ENCODE measurements at places on chromosomes 2 and 18.

- no peak for DNase-seq
Measured at GRCh38 chr18:21991081-21991534, 178.3 kb upstream of the GATA6 start.

GRCh38 chr2:20013126-20013849 is 820 bp upstream of the MATN3 start:
- no peak for DNase-seq

DNA sequence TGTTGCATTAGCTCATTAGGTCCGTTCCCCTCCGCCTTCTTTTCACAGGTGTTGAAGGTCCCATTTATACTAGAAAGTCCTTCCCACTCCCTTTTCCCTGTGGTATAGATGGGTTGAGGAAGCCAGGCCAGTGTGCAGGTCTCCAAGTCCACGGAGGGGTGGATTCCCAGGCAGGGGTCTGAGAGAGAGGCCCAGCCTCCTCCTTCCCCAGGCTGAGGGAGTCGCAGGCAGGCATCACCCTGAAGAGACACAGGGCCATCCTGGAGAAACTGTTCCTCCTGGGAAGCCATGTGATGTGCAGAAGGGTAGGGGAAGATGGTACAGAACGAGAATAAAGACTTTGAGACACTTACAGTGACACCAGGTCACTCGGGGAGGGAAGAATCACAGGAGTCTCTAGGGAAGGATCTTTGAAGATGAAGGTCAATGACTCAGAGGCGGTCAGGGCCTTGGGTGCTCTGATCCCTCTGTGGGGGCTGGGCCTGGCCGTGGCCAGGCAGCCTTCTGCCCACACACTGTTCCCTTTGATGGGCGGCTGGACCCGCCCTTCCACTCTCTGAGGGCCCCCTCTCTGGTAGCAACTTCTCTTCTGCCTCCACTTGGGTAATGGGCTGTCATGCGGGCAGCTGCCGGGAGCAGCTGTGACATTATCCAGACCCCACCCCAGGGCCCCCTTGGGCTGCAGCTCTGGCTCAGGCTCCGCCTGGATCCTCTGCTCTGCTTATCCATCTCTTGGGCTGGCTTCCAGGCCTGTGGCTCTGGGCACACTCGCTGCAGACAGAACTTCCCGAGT is 45.1 kb downstream of the RHOB start:
- DNase-seq = no peak

GRCh38 chr2:95310216-95310615 is 13.1 kb downstream of the KCNIP3 start:
- DNase-seq = no peak

- no peak for DNase-seq
Measured at GRCh38 chr2:189276277-189276676, 96.7 kb upstream of the COL5A2 start.

DNA sequence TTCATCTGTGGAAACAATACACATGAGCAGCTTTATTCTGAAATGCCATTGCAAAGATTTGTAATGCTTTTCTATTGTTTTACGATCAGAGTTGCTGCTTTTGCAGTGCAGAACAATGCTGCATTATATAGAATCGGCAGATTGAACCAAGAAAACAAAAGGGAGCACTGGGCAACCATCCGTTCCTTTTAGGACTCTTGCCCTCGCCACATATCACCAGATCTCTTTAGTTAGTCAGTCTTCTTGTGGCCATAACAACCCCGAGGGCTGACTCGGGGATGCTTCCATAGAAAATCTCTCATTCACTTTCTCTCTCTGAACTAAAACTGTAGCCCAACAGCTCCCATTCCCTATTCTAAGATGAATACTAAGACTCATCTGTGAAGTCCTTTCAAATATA is 340.4 kb downstream of the NRXN1 start:
- DNase-seq = no peak

GRCh38 chr2:98050070-98050469 is 36.9 kb upstream of the VWA3B start:
- no peak for DNase-seq

- no peak for DNase-seq
Measured at GRCh38 chr2:39584283-39584965, 81.3 kb upstream of the TMEM178A start.

GRCh38 chr2:235070063-235070706 is 118.4 kb downstream of the SH3BP4 start:
- no peak for DNase-seq

- DNase-seq = no peak
Measured at GRCh38 chr2:69366-70344, 23.4 kb upstream of the FAM110C start.

GRCh38 chr18:65206551-65207260 is 544.1 kb upstream of the CDH7 start:
- DNase-seq = no peak

DNA sequence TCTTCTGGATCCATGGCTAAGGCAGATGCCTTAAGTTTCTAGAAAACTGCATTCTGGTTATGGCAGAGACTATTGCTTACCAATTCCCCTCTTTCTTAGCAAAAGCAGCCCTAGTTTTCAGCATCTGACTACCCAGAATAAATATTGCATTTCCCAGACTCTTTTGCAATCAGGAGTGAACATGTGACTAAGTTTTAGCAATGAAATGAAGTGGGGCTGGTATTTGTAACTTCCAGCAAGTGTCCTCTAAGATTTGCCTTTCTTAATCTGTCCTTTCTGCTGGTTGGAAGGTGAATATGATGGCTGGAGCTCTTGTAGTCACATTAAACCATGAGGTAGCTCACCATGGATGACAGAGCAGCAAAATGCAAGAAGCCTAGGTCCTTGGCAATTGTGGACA is 132.9 kb upstream of the PKDCC start:
- no peak for DNase-seq

DNA sequence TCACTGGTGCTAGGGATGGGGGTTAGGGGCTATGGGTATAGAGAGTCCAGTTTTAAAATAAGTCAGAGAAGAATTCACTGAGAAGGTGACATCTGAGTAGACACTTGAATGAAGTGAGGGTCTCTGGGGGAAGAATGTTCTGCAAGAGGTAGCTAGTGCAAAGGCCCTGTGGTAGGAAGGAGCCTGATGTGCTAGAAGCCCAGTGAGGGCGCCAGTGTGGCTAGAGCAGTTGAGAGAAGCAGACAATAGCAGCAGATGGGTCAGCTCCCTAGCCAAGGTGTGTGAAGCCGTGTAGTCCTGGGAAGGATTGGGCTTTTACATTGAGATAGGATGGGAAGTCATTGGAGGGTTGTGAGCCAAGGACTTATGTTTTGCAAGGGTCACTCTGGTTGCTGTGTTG is 105.8 kb upstream of the PELI1 start:
- DNase-seq = no peak

GRCh38 chr18:56982766-56983165 is 164.1 kb upstream of the BOD1L2 start:
- no peak for DNase-seq

- DNase-seq = no peak
Measured at GRCh38 chr2:227813229-227813561, 447 bp upstream of the CCL20 start.

DNA sequence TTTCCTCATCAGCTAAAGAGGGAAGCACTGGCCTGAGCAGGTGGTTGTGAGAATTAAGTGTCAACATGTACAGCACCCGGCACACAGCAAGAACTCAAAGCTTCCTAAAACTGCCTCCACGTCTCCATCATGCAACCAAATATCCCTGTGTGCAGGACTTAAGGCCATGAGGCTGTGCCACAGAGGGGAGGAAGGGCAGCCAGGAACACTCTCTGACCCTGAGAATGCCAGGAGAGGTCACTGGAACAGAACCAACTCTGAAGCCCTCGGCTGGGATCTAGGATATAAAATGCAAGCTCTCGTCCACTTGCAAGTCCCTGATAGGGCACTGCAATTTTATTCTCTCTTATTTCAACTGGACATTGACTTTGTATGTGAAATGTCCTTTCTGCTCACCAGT is 12.2 kb upstream of the NPAS2 start:
- DNase-seq = no peak

- DNase-seq = no peak
Measured at GRCh38 chr2:238238766-238239542, 884 bp downstream of the HES6 start.

DNA sequence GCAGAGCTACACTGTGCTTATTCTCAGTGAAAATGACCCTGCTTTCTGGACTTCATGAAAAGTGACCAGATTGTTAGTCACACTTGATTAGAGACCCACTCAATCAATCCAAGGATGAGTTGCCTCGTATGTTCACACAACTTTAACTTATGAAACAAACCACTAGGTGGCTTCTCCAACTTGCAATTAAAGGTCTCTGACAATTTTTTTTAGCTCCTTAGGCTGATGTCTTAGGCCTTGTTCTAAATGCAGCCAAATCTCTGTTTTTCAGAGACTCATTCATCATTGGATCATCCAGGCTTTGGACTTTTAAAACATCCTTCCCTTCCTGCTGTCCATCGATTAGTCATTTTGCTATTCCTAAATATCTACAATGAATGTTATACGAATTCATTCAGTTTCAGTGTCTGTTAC is 63.4 kb downstream of the MREG start:
- DNase-seq = no peak

DNA sequence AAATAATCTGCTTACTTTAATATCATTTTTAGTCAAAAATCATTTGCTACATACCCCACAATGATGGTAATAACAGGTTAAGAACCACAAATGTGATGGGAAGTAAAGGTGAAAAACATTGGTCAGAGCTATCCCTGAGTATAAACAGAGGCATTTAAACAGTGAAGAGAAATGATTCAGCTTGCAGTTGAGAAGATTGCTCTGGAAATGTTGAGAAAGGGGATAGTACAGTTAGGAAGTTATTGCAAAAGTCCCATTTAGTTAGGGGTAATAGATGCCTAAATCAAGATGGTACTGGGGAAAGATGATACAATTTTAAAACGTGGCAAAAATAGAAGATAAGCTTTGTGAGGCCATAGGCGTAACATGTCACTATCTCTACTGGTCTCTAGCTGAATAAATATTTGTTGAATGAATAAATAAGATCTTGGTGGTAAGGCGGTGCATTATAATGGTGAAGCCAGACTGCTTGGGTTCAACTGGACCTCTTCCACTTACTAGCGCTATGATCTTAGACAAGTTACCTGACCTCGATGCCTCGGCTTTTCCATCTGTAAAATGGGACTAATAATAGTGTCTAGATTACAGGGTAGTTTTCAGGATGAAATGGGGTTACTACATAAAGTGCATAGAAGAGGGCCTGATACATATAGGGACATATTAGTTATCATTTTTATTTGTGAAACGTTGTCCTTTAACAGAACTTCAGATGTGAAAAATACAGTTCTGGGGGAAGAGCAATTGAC is 2.0 kb upstream of the BZW1 start:
- no peak for DNase-seq

DNA sequence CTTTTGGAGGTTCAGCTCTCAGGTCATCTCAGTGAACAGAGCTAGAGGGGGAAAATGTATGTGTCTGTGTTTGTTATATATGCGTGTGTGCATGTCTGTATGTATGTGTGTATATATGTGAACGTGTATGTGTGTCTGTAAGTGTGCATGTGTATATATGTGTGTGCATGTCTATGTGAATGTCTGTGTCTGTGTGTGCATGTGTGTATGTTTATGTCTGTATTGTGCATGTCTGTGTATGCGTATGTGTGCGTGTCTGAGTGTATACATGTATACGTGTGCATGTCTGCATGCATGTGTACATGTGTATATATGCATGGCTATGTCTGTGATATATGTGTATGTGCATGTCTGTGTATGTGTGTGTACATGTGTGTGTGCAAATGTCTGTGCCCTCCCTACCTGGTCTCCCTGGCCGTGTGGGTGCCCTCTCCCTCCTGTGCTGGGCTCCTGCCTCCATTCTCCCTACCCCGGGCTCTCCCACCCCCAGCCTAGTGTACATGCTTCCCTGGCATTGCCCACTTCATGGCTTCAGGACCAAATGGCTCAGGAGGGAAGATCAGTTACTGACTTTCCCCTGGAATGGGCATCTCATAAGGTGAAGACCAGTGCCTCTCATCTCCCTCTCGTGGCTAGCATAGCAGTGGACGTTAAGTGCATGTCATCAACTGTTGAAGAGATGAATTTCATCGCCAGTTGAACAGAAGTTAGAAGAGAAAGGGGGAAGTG is 49.9 kb downstream of the TRAF3IP1 start:
- DNase-seq = no peak

DNA sequence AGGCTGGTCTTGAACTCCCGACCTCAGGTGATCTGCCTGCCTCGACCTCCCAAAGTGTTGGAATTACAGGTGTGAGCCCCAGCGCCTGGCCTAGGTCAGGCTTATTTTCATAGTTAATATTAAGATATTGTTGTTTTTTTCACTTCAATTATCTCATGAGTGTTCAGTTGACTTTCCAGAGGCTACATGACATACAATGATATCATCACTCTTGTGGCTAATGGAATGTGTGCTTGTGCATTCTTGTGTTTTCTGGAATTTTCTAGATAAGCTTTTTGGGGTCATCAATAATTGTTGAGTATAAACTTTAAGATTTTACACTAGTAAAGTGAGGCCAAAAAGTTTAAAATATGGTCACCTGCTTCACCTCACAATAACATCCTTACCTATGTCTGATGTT is 180.9 kb downstream of the FIGN start:
- DNase-seq = no peak

- DNase-seq = no peak
Measured at GRCh38 chr2:13014783-13015182, 298.0 kb downstream of the TRIB2 start.

DNA sequence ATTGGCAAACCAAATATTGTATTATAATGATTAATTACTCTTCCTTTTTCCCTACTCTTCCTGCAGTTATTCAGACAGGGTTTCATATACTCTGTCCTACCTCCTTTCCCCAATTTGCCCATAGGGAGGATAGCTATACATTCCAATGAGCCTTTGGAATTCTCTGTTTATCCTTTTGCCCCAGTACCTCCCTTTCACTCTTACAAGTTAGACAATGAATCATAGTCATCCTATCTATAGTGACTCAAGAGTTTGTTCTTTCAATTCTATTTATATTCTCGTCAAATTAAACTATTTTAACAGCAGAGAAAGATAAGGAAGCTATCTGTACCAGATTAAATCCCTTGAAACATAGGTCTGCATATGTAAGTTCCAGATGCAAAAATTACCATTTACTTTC is 437.5 kb downstream of the NR4A2 start:
- no peak for DNase-seq

DNA sequence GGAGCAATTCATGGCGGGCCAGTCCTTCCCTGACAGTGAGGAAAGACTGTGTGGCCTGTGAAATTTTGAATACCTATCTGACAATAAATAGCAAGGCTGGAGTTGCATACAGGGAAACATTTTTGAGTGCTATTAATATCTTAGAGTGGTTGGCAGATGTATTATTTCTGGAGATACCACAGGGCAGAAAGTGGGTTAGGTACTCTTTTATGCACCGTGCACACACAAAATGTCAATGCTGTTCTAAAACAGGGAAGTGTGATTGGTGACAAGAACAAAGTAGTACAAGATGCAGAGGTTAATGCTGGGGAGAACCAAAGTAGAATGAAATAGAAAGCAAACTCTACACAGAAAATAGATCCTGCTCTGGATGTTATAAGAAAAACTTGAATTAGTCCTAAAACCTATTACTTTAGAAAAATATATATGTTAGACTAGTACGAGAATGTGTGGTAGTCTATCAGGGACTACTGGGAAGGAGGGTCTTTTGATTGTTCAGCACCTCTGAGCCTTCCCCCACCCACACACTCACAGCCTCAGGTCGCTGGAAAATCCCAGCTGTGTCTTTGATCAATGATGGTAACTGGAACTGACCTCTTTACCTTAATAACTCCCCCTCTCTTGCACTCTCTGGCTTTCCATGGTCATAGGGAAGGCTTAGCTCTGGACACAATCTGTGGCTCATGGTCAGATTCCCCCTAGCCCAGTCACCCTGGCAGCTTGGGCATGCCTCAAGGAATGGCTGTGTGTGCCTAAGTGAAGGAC is 58.2 kb downstream of the SERPINB8 start:
- no peak for DNase-seq

GRCh38 chr18:76212960-76213359 is 282.1 kb downstream of the ZNF516 start:
- no peak for DNase-seq
